ENCODE measurements at places on chromosomes 5 and 9.

DNA sequence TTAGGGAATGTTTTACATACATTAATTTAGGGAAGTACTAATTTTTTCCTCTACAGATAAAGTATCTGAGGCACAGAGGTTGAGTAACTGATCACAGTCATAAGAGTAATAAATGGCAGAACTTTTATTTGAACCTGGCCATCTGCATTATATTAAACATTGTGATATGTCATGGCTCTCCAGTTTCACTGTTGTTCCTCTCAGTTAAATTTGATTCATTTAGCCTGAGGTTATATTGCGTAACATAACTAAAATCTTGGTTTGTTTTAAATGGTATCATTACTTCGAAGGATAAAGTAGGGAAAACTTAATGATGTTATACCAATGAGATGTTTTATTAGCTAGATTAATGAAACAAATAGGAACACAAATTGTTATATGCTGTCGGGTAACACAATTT, 284.4 kb downstream of the KDM4C start:
- DNase-seq, result no peak

DNA sequence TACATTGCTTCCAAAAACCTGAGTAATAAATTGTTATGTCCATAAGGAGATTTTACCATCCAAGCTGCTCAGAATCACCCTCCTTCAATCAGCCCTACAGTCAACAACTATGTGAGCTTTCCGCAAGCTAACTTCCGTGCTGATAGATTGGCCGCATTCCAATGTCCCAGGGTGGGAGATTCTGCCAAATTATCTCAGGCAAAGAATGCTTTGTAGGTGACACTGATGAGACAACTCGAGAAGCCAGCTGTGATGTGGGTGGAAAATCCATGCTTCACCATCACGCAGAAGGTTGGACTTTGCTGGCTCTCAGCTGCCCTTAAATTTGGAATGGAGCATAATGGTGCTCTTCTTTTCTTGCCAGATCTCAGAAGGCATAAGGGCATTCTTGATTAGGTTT, 44.9 kb upstream of the HCN1 start:
- DNase-seq, result no peak

DNA sequence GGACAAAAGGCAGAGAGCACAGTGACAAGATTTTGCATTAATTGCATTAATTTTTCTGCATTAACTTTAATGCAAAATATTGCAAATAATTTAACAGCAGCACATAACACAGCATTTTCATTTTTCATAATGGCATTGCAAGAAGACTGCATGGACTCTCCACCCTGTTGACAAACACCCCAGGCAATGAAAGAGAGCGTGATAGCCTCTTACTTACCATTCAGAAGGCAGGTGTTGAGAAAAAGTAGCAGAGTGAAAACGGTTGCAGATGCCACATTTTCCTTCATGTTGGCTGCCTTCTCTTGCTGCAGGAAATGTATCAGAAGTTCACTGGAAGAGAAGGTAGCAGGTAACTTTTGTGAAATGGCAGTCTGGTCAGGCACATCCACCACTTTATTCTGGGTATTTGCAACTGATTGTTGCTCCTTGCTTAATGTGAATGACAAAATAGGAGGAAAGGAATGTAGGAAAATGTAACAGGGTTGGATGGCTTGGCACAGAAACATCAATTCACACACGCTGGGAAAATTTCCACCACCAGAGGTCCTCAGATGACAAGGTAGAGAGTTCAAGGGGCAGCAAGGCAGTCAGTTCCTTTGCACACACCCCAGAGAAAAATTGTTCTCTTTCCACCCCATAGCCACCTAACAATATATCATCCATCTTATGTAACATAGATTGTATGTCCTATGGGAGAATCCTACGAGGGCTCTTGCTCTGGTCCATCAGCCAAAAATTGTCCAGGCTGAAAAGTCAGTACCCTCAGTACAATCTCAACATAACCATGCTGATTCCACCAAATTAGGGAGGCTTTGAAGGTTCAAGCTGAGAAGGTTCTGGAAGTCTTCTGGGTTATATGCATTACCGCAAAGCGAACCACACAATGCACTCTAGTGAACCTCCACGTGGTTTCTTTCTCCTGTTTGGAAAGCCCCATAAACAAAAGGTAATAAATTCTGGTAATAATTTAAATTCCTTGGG, 41.9 kb upstream of the AGXT2 start:
- peak; percentile 65 for DNase-seq

- DNase-seq, result no peak
Measured at GRCh38 chr5:178483620-178484019, 106.6 kb downstream of the COL23A1 start.

DNA sequence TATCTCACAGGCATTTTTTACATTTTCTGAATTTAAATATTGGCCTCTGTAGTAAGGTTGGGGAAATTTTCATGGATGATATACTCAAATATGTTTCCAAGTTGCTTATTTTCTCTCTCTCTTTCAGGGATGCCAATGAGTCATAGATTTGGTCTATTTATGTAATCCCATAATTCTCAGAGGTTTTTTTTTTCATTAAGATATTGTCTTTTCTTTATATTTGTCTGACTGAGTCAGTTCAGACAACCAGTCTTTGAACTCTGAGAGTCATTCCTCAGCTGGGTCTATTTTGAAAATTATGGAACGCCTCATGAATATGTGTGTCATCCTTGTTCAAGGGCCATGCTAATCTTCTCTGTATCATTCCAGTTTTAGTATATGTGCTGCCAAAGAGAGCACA, 223.2 kb downstream of the PCSK1 start:
- no peak for DNase-seq

- no peak for DNase-seq
Measured at GRCh38 chr5:80712919-80713318, 58.1 kb upstream of the DHFR start.

- DNase-seq, result no peak
Measured at GRCh38 chr9:136858452-136858843, 6.3 kb downstream of the MAMDC4 start.

GRCh38 chr9:126959336-126959735, 44.8 kb downstream of the RALGPS1 start:
- DNase-seq, result no peak

DNA sequence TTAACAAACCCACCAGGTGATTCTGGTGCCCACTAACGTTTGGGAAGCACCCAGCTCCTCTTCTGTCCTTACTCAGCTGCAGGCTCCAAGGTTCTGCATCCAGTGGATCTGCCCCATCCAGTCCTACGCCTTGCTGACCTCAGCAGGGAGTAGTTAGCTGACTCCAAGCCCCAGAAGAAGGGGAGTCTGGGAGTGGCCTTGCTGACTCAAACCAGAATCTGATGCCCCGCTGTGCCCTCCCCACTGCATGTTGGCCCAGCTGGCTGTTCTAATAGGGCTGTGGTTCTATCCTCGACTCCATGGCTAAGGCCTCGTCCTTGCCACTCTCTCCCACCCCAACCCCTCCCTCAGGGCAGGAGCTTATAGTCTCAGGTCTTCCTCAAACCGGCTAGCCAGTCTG, 136.3 kb downstream of the TTLL11 start:
- no peak for DNase-seq

GRCh38 chr5:54845567-54845941, 139.8 kb downstream of the ESM1 start:
- no peak for DNase-seq

- DNase-seq, result no peak
Measured at GRCh38 chr5:131430794-131431193, 166.9 kb downstream of the CDC42SE2 start.

DNA sequence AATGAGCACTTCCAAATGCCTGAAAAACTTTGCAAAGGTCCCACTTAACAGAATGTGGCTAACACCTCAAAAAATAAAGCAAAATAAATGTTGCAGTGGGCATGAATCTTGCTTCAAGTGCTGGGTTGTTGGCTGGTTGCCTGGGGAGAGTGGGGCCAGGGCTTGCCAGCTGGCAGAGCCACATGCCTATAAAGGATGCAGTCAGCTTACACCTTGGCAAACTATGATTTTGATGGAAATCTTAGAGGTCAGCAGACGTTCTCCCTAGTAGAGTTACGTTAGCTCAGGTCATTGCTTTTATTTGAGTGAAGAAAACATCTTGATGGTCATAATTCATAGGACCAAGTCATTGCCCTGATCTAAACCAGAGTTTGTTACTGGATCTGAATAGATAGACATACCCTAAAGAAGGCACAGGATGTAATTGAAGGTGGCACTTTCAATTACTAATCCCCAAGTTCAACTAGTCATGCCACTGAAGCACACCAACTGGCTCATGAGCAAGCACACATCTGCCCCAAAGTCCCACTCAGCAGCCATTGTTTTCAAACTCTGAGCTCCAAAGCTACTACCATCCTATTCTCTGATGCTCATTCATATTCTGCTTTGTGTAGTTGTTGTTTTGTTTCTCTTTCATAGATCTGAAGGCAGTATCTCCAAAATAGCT, 51.2 kb upstream of the ZSWIM6 start:
- peak; percentile 50 for DNase-seq

DNA sequence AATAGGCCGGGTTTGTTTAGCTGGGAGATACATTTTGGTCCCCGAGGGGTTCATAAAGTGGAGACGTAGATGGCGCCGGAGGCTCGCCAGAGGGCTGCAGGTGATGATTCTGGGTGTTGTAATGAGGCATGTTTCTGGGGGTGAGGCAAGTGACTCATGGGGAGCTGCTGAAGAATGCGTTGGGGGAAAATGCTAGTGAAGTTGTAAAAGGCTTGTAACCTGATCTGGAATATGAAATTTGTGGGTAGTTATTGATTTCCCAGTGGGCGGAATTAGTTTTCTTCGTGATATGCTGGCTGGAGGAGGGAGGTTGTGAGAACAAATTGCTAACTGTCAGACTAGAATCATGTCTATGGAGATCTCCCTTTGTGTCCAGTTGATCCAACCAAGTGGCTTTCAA, 158.3 kb downstream of the DOCK2 start:
- no peak for DNase-seq

DNA sequence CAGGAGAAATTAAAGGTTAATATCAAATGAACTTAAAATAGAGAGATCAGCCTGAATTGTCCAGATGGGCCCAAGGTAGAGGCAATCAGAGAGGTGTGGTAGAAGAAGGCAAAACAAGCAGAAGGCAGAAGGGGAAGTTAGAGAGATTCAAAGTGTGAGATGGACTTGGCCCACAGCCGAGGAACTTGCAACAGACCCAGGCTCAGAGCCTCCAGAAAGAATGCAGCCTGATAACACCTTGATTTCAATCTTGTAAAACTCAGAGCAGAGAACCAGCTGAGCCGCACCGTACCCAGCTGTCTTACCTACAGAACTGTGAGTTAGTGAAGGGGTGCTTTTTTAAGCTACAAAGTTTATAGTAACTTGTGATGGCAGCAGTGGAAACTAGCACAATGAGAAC, 190.9 kb downstream of the RFK start:
- no peak for DNase-seq

- no peak for DNase-seq
Measured at GRCh38 chr5:149652697-149653096, 71.4 kb downstream of the ARHGEF37 start.

GRCh38 chr5:93087326-93087725, 493.7 kb downstream of the NR2F1-AS1 start:
- DNase-seq, result no peak

DNA sequence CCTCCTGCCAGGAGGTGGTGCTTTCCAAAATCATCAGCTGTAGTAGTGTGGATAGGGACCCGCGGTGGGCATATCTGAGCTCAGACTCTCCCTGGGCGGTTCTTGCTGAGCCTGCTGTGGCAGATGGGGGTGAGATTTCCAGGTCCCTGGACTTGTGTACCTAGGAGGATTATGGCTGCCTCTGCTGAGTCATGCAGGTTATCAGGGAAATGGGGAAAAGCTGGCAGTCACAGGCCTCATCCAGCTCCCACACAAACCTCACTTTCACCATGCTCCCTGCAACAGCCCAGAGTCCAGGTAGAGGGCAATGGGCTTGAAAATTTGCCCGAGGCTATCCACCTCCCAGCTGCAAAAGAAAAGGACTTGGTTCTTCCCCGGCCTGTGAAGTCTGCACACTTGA, 23.4 kb upstream of the MAMDC2 start:
- DNase-seq, result no peak

DNA sequence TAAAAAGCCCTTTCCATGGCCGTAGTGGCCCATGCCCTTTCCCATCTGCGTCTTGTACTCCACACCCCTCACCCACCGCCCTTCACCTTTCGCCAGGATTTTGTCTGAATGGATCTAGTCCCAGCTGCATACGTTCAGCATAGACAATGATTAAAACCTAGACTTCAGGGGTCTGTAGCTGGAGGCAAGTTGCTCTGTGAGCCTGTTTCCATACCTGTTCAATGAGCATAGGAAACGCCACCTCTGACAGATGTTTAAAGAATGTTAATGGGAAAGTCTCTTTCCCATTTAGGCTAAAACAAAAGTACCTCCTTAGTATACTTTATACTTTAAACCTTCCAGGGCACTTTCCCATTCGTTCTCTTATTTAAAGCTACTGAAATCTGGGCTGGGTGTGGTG, 105.7 kb downstream of the SPRY4 start:
- no peak for DNase-seq

DNA sequence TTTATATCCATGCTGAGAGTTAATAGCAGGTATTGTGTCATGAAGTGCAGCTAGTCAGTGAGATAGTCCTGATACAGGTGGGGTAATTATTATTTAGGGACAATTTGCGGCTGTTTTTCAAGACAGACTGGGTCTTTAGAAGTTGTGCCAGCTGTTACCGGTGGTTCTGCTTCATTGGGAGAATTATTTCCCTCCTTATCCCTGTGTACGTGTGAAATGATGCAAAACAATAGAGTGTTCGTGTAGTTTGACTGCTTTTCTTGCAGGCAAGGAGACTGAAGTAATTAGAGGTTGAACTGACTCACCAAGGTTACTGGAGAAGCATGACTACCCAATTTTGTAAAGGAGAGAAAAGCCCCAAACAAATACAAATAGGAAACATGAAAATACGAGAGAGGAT, 101.7 kb downstream of the ARRDC3 start:
- no peak for DNase-seq

DNA sequence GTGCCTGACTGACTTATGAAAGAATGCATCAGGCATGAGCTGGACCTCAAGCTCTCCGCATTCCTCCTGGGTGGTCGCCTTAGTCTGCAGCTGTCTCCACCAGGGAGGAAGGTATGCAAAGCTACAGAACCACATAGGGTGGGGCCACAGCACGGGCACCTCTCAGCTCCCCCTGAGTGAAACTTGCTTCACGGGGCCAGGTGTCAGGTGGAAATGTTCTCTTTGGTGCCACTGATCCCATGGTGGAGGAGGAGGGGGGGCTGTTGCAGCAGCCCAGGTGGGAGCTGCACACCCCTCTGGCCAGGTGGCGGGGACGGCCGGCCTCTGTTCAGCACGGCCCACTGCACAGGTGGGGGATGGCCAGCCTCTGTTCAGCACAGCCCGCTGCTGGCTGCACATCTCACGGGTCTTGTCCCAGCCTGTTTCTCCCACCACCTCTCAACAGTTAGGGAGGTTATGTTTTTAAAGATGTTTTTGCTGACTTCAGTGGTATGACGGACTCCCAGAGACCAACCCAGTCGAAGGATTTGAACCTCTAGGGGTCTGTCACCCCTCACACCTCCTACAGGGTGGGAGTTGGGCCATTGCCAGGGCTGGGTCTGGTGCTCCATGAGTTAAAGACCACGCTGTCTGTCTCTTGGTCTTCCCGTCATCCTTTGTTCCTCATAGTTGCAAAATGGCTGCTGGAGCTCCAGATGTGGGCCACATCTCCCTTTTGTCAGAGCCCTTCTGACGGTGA, 34.3 kb downstream of the MRPL36 start:
- no peak for DNase-seq

All from NCI-H526 treated with DMSO at 0.1 percent for 48 hours (cell line).